Adipose tissue (tissue), 3 donors: ENCODE measurements at places on chromosomes 4 and X. TPM values are rescaled to one million over a fixed set of nuclear protein-coding genes. Genes with fewer than 3 reads are reported as not detected.

C4orf36 gene
- polyA plus RNA-seq = 0.46 TPM

CENPVL3 gene
- polyA plus RNA-seq = not detected

SH3D19 gene
- 49.0 TPM for polyA plus RNA-seq

ARFIP1 gene
- polyA plus RNA-seq = 10.9 TPM

HS6ST2 gene
- 0.10 TPM for polyA plus RNA-seq

KLF3 gene
- 30.0 TPM for polyA plus RNA-seq

KIF4A gene
- 0.06 TPM for polyA plus RNA-seq

GPC4 gene
- polyA plus RNA-seq = 8.7 TPM

PCSK1N gene
- polyA plus RNA-seq = not detected

ZNF185 gene
- polyA plus RNA-seq = 3.6 TPM

CPXCR1 gene
- polyA plus RNA-seq = not detected

MAGEB2 gene
- not detected for polyA plus RNA-seq

DNAAF6 gene
- polyA plus RNA-seq = not detected

HTN3 gene
- not detected for polyA plus RNA-seq

ADH1A gene
- not detected for polyA plus RNA-seq

SOX3 gene
- polyA plus RNA-seq = not detected

DRP2 gene
- polyA plus RNA-seq = not detected

SGMS2 gene
- 15.7 TPM for polyA plus RNA-seq

DDX53 gene
- not detected for polyA plus RNA-seq

STAP1 gene
- polyA plus RNA-seq = 0.12 TPM

WDR13 gene
- polyA plus RNA-seq = 143 TPM

CLNK gene
- 0.05 TPM for polyA plus RNA-seq

WDR17 gene
- 0.45 TPM for polyA plus RNA-seq

NFKB1 gene
- polyA plus RNA-seq = 22.9 TPM
